ENCODE measurements at places on chromosomes 5 and 9.
A peak's percentile ranks its signal among the peaks of the same experiment; 100 is the strongest.

GRCh38 chr9:100579665-100580064 is 1.8 kb downstream of the CAVIN4 start:
- no peak for DNase-seq

DNA sequence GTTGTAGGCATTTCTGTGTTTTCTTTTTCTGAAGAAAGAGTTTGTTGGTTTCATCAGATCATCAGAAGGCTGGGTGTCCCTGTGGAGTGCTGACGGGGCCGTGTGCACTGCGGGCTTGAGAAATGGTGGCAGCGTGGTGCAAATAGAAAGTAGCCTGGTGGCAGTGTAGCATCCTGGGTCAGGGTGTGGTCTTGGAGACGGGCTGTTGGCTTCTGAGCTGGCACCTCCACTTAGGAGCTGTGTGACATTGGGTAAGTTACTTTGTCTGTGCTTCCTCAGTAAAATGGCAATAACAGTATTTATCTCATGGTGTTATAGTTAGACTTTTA is 10.0 kb upstream of the NDST1 start:
- DNase-seq = no peak

- DNase-seq = no peak
These were observed 27.3 kb downstream of the PPARGC1B start for GRCh38 chr5:149757197-149757947.

DNA sequence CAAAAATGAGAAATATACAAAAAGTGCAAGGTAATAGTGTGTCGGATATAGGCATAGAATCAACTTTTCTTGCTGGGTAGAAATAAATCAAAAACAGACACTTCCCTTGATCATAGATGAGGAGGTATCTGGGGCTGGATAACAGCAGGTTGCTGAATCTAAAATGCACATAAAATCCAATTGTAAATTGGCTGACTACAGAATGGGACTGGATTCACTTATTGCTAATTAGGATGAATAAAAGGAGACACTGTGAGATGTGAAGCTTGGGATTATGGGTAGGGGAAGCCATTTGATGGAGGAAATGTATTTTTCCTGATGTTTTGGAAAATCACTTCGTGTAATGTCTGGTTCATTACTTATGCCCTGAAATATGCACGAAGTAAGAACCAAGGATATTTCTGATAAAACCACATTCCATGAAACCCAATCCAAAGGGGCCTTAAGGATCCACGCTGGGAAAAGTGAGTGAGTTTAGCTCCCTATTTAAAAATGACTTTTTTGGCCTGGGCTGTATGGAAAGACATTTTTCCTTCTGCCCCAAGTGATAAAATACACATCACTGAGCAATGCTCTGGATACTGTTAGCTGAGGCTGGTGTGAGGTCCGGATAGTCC is 136.1 kb downstream of the MARCHF11 start:
- no peak for DNase-seq

DNA sequence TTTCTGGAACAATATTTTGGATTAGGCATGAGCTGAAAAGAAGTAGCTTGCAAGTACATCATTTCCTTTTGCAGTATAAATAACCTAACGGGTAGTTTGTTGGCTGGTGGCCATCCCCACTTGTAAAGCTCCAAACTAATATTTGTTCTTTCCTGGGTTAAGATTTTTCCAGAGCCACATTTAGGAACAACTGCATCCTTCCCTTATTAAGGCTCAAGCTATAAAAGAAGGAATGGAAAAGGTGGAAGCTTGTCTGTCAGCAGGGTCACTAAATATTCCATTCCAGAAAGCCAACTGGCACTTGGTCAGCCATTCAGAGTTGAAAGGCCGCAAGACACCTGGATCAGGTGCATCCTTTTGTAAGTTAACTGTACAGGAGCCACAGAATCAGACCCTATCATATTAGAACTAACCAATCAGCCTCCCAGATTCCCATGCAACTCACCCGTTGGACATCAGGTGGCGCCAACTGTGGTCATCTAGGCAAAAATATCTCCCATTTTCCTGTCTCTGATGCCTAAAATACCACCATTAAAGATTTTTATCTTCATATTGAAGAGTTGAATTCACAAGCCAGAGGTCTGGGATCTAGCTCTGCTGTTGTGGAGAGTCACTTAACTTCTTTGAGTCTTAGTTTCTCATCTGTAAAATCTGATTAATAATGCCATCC is 82.9 kb downstream of the PTCD2 start:
- DNase-seq = no peak

GRCh38 chr9:74817281-74817810 is 70.4 kb downstream of the TRPM6 start:
- no peak for DNase-seq

GRCh38 chr5:75710637-75711036 is 6.6 kb downstream of the POC5 start:
- DNase-seq = no peak

- DNase-seq = no peak
These were observed 31.3 kb downstream of the ANXA1 start for GRCh38 chr9:73182928-73183327.

- no peak for DNase-seq
These were observed 632 bp upstream of the SPINK13 start for GRCh38 chr5:148267962-148268361.

DNA sequence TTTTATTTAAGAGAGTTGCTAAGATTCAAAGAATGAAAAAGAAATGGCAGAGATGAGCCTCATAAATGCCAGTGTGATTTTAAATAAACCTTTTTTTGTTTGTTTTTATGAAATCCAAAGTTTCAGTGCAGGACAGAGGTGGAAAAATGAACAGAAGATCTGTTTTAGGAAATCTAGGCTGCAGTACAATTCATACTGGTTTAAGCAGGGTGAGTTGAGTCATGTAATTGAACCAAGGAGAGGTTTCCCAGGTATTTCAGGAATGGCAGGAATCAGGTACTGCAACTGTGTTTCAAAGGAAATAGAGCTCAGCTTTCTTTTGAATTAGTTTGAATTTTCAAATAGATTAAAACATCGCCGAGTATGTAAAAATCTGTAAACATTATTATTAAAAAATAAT is 3.0 kb upstream of the ANKRD31 start:
- DNase-seq = no peak

DNA sequence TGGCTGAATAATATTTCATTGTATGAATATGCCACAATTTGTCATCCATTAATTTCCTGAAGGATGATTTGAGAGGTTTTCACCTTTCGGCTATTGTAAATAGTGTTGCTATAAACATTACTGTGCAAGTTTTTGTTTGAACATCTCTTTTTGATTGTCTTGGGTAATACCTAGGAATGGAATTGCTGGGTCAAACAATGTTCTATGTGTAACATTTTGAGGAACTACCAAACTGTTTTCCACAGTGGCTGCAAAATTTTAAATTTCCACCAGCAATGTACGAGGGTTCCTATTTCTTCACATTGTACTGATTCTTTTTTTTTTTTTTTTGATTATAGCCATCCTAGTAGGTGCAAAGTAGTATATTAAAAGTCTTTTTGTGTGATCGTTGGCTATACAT is 63.8 kb upstream of the ANKH start:
- DNase-seq = no peak

DNA sequence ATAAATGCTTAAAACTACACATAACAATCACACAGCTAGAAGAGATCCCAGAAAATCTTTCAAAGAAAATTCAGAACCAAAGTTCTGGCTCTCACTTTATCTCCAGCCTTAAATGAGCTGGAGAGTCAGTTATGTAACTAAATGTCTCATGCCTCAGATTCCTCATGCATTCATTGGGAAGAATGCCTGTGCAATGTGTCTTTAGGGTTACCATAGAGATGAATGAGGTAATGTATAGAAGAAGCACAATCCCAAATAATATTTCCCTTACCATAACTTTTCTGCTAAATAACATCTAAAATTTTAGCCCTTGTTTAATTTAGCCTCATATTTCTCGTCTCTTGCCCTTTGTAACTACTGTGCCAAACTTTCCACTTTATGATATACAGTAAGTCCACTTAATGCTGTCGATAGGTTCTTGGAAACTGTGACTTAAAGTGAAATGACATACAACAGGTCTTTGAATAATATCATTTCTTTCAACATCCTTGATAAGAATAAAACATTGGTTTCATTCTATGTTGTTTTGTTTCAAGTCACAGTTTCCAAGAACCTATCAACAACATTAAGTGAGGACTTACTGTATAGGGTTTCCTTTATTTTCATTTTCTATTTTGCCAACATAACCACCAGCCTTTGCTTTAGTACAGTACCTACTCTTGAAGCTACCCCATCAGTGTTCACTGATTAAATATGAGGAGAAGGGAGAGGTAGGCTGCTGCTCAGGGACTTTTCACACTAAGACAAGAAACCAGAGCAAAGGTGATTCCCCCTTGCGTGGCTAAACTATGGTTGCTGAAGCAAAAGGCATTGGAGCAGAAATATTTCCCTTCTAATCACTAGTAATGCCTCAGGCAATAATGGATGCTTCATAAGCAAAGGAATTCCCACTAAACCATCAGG is 295.7 kb upstream of the PTGER4 start:
- no peak for DNase-seq

GRCh38 chr5:99045871-99046270 is 117.1 kb upstream of the CHD1 start:
- no peak for DNase-seq

GRCh38 chr5:116814626-116815385 is 240.2 kb upstream of the SEMA6A start:
- no peak for DNase-seq

DNA sequence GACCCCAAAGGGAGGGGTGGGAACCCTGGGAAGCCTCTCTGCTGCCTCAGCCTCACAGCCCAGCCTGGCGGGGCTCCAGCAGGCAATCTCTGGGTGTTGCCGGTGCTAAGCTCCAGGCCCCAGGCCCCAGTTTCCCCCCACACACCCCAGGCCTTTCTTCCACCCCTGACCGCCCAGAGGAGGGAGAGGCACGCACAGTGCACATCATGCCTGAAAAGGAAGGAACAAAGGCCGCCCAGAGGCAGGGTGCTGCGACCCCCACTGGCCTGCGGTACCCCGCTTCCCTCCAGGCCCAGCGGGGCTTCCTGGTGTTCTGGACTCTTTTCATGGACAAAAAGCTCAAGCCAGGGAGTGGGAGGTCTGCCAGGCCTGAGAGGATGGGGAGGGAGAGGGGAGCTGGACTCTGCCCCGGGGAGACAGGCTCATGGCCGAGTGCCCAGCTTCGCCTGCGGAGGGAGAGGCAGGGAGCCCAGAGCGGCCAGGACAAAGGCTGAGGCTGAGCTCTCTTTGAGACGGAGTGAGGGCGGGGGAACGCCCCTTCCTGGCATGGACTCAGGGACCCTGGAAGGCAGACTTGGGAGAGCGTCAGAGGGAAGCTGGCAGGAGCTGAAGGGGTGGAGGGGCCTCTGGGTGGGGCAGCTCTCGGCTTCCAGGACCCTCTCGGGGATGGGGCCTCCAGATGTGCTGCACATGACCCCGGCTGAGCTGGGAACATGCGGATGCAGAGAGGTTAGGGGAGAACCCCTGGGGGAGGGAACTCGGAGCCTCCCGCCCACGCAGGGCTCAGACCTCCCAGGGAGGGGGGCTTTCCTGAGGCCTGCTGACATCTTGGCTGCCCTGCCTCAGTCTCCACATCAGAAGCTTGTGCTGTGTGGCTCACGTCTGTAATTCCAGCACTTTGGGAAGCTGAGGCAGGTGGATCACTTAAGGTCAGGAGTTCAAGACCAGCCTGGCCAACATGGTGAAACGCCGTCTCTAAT is 1.8 kb upstream of the ENTPD2 start:
- DNase-seq = no peak

GRCh38 chr5:2755681-2756171 is 4.2 kb upstream of the IRX2 start:
- DNase-seq = peak; percentile 38

GRCh38 chr9:15885464-15885863 is 332.6 kb downstream of the CCDC171 start:
- no peak for DNase-seq

- DNase-seq = no peak
These were observed 230.2 kb downstream of the CD180 start for GRCh38 chr5:66966439-66966838.

GRCh38 chr9:98540476-98540875 is 168.3 kb downstream of the GABBR2 start:
- no peak for DNase-seq

- DNase-seq = no peak
These were observed 100.2 kb upstream of the OTULINL start for GRCh38 chr5:14481349-14481748.

DNA sequence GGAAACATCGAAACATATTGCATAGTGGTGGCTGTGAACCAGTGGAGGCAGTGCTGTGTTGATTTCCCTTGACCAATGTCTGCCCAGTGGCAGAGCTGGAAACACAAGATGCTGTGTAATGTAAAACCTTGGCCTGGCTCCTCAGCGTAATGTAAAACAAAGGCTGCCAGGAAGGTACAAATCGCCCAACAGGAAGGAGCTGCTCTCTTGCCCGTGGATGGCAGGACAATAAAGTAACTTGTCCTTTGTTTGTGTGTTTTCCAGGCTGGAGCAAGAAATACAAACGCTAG is 143.4 kb downstream of the PALM2AKAP2 start:
- DNase-seq = no peak

GRCh38 chr9:120153258-120153657 is 426.7 kb downstream of the CDK5RAP2 start:
- DNase-seq = no peak

DNA sequence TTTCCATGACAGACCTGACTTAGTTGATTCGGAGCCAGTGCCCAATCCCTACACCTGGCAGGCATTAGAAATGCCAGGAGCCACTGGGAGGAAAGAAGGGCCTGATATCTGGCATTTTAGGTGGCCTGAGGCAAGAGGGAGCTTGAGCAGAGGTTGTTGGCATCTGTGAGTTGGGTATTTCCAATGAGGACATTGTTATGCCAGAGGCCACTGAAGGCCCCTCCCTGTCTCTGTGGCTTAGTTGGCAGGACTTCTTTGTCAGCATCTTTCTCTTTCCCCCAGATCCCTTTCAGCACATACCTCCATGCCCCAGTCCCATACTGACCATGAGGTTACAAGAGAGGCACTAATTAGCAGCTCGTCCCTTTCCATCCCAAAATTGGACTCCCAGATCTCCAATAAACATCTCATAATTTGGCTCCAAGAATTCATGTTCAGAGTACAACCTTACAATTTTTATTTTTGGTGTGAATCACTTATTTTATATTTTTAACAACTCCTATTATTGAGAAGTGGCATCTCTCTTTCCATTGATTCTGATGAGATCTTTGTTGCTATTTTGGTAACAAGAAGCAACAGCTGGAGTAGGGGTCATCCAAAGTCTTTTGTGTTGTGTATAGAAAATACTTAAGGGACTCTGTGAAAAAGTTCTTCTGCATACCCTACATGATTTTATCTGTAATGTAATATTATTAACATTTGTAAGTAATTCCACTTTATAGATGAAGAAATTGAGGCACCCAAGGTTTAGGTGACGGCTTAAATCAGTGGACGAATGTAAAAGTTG is 68.6 kb upstream of the MAP3K1 start:
- no peak for DNase-seq

- DNase-seq = no peak
These were observed 298.6 kb upstream of the MEF2C start for GRCh38 chr5:89181546-89181945.

DNA sequence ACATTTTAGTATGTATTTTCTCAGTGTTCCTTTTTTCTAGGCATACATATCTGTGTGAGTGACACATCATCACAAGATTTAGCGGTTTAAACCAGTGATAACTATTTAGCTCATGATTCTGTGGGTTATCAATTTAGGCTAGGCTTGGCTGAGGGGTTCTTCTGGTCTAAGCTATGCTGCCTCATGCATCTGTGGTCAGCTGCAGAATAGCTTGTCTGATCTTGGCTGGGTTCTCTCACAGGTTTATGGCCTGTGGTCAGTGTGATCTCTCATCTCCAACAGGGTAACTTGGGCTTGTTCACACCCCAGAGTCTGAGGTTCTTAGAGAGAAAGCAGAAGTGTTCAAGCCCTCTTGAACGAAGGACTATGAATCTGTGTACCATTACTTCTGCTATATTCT is 363.3 kb downstream of the KDM4C start:
- peak; percentile 29 for DNase-seq

GRCh38 chr5:89520771-89521170 is 637.8 kb upstream of the MEF2C start:
- DNase-seq = no peak

Measured in GM20000 (cell line).